ENCODE measurements at places on chromosomes 3 and 15.
A peak's percentile ranks its signal among the peaks of the same experiment; 100 is the strongest.

- DNase-seq = peak; percentile 87
Observed at GRCh38 chr3:170869645-170870593, at the start of gene RPL22L1. RPL22L1 (minus strand) TSS chr3:170870195; CDS start chr3:170870167, 28 bp downstream.

GRCh38 chr3:156681002-156681401 is 6.6 kb downstream of the TIPARP start:
- no peak for DNase-seq

- DNase-seq = no peak
Observed at GRCh38 chr3:14935592-14936345, 11.6 kb upstream of the NR2C2 start.

DNA sequence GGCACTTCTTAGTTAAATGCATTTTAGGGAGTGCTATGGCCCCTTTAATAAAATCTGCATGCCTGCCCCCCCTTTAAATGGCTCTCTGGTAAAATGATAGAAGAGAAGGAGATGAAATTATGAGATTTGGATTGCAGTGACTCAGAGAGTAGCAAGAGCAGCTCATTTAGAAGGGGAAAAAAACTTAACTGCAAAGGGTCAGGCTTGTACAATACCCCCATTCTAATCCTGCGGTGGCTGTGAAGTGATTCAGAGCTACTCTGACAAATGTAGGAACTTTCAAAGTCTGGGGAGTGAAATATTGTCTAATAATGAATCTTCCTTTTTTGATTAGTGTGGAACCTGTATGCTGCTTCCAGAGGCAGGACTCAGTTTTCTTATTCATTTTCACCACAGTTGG is 44.1 kb upstream of the TBC1D23 start:
- no peak for DNase-seq

DNA sequence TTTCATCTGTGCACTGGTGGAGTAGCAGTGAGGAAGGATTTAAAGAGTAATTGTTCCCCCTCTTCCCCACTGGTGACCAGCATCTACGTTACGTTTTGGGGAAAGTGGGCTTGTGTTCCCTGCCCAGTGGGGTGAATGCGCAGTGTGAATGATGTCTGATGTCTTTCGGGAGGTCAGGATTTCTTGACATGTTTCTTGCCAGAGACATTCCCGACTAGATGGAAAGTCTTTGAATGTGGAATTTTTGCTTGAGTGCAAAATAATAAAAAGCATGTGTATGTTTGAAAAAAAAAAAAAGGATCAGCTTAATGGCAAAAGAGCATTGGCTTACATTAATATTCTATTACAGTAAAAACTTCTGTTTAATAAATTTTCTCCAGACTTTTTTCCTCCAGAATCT is 632.2 kb downstream of the FOXP1 start:
- DNase-seq = no peak

GRCh38 chr3:111415018-111415417 is 127.0 kb upstream of the CD96 start:
- no peak for DNase-seq
